ENCODE measurements at places on chromosomes 1 and 21.

DNA sequence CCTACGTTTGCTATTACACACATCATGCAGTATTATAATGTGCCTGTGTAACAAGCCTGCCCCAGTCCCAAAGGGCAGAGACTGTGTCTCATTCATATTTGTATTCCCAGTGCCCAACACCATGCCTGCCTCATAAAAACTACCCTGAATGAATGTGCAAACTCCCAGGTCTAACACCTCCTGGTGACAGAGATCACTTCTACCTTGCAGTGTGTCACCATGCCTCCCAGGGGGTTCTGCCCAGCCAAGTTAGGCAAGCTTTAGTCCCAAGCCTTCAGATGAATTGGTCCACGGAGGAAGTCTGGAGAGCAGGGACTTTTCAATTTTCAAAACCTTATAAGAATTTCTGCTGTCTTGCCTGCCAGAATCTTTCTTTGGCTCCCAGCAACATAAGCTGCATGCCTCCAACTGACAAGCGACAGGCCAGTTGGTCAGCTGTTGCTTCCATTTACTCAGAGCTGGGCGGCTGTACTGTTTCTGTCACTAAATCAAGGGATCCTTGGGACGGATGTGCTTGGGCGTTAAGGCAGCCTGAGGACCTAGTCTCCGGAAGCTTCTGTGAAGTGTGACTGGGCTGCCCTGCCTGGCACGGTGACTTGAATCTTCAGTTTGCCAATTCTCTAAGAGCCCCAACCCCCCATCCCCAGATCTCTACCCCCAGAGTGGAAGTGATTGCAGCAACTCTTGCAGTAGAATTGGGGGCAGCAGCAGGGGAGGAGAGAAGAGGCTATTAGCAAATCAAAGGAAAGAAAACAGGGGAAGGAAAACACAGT, 1.2 kb downstream of the RXRG start:
- DNase-seq: no peak

- no peak for DNase-seq
These were observed 65.2 kb downstream of the CACNA1E start for GRCh38 chr1:181548497-181548896.

DNA sequence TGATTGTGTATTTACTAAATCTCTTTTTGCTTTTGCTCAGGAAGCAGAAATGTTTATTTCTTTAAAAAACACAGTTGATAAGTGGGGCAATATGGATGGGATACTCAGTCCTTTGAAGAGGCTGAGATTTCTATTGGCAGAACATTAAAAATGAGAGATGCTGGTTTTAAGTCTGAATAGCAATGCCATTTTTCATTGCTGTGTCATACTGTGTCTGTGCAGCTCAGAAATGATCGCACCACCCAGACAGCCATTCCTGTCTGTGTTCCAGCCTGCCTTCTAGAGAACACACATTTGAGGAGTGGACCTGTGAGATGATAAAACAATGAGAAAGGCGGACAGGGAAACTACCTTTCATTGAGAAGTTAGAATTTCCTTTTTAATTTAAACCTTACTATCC, 231.2 kb upstream of the USP24 start:
- DNase-seq: no peak

GRCh38 chr1:938088-938683, 14.5 kb downstream of the SAMD11 start:
- no peak for DNase-seq

DNA sequence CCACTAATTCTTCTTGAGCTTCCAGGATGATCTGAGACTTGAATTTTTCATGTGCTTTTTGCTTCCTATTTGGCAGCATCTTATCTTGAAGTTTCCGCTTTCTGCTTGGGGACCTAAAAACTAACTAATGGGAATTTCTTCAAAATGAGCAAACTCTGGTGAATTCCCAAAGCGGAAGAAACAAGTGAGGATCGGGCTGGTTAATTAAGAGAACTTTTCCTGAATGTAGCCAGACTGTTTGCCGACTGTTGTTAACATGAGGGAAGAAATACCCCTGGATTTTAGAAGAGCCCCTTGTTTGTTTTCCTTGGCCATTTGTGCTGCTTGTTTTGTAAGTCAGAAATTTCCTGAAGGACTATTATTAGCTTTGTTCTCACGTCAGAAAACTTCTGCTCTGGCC, 6.1 kb upstream of the SELE start:
- DNase-seq: no peak

DNA sequence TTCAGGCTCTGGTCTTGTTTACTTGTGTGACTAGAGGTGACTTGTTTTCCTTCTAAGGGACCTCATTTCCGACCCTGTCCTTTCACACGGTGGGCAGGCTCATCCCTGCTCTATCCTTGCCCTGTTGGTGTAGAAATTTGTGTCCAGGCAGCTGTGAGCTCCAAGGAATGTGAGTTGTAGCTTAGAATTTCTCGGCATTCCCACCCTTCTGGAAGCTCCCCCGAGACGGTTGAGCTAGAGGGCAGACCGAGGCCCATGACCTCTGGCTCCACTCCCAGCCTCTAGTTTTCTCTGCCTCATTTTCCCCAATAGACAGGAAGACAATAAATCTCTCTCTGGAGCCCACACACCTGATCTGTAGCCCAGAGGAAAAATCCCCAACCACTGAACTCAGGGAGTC, 100.9 kb downstream of the NAV1 start:
- no peak for DNase-seq

DNA sequence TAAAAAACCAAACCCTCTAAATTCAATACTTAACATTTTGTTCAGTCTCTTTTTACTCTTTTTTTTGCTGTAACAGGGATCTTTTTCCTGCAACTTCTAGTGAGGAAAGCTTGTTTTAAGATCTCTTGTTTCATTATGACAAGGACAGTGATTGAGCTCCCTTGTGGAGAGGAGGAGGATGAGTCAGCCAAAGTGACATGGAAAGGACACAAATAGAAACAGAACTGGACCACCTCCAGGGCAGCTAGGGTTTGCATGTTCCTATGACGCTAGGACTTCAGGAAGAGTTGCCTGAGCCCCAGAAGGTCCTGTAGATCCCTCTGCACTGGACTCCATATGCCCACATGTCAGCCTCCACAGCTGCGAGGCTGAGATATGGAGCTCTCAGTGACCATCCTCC, 212.6 kb upstream of the FAM78B start:
- no peak for DNase-seq

- DNase-seq: no peak
These were observed 26.3 kb downstream of the PER3 start for GRCh38 chr1:7810395-7810794.

GRCh38 chr1:174358344-174358743, 89.4 kb upstream of the GPR52 start:
- DNase-seq: no peak

GRCh38 chr1:21200767-21201166, 24.1 kb upstream of the EIF4G3 start:
- DNase-seq: no peak

- no peak for DNase-seq
These were observed 22.0 kb downstream of the THAP3 start for GRCh38 chr1:6646499-6647148.

DNA sequence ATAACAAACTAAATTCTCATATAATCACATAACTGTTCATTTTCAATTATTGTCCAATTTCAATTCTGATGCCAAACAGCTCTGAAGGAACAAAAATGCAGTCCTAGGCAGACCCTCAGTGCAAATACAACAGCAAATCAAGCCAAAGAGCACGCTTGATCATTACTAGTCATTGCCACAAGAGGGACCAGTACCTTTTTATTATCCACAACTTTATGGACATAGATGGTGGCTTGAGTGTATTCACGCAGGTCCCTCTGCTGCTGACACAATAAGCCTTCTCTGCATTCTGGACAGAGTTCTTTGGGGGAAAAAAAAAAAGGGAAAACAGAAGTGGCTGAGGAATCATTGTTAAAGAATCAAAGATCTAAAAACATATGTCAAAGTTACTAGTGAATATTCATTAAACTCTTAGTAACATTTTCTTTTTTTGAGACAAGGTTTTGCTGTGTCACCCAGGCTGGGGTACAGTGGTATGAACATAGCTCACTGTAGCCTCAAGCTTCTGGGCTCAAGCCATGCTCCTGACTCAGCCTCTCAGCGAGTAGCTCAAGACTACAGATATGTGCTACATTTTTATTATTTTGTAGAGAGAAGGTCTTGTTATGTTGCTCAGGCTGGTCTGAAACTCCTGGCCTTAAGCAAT, 34.3 kb upstream of the RAP1GAP start:
- no peak for DNase-seq

GRCh38 chr1:2091611-2092604, 41.7 kb downstream of the PRKCZ start:
- no peak for DNase-seq

DNA sequence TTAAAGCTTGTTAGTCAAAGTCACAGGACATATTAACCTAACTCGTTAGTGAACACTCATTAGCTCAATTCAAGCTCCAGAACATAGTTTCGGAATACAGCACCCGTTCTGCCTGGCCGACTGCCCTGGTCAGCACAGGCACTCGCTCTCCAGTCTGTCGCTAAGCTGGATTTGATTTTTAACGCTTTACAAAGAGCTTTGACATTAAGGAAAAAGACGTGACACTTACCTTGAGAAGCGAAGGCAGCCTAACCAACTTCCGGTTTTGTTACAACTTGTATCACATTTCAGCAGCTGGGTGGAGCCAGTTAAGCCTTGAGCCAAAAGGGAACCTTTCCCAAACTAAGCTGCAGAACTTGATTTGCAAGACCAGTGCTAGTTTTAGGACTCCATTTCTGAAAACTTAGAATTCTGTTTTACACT, at the start of gene FRRS1:
FRRS1 (minus strand) TSS at position 258 of the 423 bp plus-strand sequence. CDS start 17,867 bp downstream, outside the sequence.
- DNase-seq: peak; percentile 90

DNA sequence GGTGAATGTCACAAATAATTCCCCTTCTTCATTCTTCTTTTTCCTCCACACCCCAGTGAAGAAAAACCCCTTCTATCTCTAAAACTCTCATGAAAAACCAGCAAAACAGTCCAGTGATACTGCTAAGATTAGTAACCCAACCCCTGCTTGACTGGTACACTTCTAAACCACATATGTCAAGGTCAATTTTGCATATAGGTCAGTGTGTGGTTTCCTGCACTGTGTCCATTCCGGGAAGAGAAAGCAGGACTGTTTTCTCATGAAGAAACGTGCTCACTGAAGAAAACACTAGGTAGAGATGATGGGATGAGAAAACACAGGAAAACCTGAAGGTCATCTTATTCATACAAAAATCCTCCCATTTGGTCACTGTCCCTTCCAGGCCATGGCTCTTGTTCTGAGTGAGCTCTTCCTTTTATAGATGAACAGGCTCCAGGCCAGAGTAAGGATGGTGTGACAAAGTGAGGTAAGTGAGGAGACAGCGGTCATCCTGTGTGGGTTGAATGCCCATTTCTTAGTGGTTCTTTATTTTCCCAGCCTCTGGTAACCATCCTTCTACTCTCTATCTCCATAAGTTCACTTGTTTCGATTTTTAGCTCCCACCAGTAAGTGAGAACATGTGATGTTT, 122.7 kb downstream of the FASLG start:
- peak; percentile 25 for DNase-seq

DNA sequence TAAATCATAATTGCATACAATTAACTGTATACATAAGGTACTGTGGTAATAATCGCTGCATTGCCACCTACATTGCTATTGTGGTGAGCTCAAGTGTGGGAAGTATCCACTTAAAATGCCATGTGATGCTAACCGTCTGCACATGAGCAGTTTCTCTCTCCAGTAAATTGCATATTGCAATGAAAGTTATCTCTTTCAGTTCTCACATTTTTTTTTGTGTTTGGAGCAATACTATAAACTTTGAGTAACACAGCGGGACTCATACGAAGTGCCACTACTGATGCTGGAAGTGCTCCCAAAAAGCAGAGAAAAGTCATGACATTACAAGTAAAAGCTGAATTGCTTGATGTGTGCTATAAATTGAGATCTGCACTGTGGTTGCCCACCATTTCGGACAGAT, 38.5 kb downstream of the DISC1 start:
- no peak for DNase-seq

DNA sequence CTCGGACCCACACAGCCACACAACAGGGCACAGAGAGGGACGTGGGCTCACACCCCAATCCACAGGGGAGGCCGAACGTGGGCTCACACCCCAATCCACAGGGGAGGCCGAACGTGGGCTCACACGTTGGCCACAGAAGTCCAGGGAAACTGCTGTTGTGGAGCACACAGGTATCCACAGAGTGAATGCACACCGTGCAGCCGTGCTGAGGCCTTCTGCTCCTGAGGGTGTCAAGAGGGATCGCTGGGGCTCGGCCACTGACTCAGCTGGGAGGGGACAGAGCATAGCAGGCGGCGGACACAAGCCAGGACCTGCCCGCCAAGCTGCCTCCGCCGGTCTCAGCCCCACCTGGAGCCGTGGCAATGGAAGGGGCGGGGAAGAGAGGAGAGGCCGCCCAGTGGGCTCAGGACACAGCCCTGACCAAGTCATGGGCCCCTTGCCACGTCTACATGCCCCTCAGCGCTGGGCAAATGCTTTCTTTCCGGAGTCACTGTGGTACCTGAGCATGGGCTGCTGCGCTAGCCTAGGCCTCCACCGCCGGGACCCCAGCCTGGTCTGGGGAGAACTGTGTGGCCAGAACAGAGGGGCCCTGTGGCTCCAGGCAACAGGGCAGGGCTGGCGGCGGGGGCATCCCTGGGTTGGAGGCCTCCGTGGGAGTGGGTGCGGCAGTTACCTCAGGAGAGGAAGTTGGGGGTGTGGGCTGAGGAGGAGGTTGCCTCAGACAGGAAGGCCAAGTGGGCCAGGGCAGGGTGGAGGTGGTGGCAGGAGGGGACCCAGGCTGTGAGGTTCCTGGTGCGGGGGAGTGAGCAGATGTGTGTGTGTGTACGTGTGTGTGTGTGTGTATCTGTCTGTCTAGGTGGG, 1.2 kb downstream of the SYTL1 start:
- DNase-seq: no peak

- no peak for DNase-seq
These were observed 6.9 kb downstream of the EPS15 start for GRCh38 chr1:51512120-51512519.

GRCh38 chr21:25640202-25640942, 1.3 kb downstream of the JAM2 start:
- no peak for DNase-seq

DNA sequence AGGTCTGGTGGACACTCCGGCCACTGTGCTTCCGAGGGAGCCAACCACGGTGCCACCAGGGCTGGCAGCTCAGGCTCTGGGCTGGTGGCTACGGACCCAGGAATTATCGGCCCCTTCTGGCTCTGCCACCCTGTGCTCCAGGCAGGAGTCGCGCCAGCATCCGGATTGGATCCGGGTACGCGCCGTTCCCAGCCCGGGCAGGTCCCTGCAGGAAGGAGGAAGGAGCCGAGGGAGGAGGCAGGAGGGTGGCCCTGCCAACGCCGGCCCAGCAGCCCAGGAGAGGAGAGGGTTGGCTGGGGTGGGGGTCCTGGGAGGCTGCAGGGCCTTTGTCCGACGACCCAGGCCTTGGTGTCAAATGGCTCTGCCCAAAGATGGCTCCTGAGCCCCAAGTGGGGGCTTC, 160.5 kb downstream of the CASZ1 start:
- no peak for DNase-seq

All from GM12864 (cell line).